ENCODE measurements at places on chromosomes 16 and 17. TPM values are rescaled to one million over a fixed set of nuclear protein-coding genes. Genes with fewer than 3 reads are reported as not detected.

DNA sequence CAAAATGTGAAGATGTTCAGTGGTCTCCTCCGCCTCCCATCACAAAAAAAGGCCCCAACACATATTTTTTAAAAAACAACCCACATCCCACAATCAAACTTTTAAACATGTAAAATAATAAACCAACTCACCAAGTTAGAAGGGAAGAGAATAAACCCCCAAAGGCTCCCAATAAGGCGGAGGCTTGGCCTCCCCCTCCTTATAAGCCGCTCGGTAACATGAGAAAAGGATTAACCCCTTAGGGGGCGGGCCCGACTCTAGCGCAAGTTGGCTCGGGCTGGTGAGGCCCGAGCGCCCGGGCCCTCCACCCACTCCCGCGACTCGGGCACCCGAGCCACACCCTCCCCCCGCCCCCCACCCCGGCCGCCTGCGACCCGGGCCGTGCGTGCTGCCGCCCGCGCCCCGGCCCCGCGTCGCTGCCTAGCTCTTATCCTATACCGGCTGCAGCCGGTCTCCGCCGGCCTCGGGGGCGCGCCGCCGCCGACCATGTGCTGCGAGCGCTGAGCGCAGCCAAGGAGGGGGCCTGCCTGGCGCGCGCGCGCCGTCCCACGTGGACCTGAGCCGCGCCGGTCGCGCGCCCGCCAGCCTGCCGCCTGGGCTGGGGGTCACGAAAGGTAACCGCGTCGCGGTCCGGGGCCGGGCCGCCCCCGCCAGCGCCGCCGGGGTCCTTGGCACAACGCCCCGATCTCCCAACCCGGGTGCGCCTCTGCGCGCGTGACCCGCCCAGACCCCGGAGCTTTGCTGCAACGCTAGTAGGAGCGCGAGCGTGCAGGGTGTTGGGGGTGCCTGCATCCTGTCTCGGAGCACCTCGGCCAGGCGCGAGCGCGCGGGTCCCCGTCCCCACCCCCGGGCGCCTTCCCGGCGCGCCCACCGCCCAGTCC, at the start of the genes ARSG and SLC16A6:
ARSG (plus strand) TSS at position 541 of the 881 bp plus-strand sequence. CDS start 15,999 bp downstream, outside the sequence.
SLC16A6 (minus strand) TSS at position 173 of the 881 bp plus-strand sequence. CDS start 12,807 bp downstream, outside the sequence.
- peak; percentile 96 for DNase-seq

DNA sequence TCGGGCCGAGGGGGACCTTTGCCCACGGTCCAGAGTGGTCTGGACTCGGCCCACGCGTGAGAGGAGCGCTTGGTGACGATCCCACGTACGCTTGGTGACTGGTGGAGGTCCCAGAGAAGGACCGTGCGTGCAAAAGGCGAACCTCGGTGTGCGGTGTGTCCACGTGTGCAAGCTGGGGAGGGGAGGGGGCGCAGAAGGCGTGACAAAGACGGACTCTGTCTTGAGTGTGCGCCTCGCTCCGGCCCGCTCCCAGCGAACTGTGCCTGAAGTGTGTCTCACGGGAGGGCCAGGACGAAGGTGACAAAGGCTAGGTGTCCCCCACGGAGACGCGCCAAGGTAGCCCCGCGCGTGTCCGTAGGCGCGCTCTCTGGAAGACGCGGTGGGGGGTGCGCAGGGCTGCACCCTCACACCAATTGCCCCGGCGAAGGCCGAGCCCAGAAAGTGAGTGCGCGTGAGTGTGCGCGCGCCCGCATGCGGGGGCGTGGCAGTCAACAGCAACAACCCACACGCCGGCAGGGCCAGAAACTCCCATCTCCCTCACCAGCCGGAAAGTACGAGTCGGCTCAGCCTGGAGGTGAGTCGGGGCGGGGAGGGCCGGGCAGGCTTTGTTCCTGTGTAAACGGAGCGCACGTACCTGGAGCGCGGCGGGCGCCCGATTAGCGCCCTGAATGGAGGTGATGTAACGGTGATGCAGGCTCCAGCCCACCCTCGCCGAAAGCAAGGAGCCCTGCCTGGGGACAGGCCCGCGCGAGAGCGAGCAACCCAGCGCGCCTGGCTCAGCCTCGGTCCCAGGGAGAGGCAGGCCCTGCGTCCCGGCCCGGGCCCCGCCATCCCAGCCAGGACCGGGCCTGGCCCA, at the start of gene GPRC5C:
GPRC5C (plus strand) TSS at position 521 of the 856 bp plus-strand sequence. CDS start 7,689 bp downstream, outside the sequence.
- no peak for DNase-seq

DNA sequence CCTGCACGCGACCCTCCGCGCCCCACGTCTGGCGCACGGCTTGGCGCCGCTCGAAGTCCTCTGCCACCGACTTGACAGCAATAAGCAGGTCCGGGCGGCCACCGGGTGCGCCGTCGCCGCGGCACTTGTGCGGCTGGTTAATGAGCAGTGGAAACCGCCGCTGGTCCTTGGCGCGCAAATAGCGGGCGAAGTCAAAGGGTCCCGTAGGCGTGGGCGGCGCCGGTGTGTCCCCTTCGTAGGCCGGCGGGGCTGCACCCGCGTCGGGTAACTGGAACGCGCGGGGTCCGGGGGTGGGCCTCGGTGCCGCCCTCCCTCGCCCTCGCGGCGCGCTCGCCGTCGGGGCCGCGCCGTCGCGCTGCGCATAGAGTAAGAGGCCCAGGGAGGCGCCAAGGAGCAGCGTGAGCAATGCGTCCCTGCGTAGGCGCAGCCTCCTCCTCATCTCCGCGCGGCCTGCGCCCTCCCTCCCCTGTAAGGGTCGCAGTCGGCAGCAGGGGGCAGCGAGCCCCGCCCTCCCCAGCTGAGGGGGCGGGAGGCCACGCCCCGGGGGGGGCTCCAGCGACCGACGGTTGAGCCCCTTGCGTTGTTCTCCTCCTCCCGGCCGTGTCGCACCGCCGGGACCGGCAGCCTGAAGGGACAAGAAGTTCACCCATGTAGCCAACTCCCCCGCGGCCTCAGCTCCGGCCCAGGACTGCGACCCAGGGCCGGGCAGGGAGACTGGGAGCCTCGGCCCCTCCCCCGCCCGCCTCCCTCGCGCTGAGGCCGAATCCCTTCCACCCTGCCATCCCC, 558 bp downstream of the B3GNT9 start:
- DNase-seq: no peak

DNA sequence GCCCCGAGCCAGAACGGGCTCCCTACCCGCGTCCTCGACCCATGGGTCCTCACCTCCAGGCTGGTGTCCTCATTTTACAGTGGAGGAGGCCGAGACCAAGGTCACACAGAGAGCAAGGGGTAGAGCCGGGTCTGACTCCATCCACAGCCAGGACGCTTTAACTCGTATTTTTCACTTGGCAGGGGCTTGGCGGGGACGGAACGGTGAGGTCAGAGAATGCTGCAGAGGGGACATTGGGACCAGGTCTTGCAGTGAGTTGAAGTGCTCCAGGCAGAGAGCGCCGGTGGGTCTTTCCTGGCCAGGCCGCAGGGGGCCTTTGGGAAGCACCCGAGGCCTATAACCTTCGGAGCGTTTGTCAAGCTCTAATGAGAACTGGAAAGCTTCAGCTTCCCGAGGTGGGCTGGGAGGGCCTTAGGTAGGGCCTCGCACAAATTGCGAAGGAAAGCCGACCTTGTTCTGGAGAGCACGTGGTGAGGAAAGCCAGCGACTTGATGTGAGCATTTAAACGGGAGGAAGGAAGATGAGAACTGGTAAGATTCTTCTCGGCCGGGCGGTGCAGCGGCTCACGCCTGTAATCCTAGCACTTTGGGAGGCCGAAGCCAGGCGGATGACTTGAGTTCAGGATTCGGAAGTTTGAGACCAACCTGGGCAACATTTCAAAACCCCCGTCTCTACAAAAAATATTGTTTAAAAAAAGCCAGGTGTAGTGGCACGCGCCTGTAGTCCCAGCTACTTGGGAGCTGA, 908 bp upstream of the CLUH start:
- peak; percentile 30 for DNase-seq

DNA sequence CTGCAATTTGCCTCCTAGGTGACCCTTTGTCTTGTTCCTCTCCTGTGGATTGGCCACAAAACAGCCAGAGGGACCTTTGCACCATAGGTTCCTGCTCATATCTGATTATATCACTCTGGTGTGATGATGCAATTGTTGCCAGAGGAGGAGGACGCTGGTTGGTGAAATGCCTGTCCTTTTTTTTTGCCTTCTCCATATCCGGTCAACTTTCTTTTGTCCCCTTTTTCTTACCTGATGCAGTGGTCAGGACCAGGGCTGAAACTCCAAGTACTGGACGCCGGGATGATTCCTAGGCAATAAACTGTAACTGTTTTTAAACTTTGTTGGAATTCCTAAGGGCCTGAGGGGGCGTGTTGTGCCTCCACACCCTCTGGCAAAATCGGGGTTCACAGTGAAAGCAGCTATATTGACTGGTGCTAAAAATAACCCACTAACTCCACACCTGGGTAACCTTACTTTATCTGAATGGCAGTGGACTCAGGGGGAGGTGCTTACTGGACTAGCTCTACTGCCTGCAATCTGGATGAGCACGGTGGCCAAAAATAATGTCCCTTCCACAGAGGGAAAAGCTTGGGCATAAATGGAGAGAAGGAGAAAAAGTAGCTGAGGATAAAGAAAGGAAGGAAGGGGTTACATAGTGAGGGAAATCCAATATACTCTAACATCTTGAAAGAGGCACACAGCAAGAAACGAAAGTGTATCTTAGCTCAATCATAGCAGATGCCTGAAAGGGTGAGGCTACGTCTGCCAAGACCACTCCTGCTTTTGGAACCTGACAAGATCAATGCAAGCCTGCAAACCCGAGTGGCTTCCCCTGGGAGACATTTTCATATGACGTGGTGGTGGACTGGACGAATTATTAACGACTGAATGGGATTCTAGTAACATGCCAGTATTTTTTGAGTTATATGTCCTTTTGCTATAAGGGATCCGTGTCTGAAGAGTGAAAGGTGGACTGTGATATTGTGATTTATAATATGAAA, 28.4 kb upstream of the ZNF423 start:
- no peak for DNase-seq

GRCh38 chr17:80575057-80575875, 30.6 kb downstream of the RPTOR start:
- peak; percentile 97 for DNase-seq

- DNase-seq: no peak
These were observed 21.2 kb downstream of the DRC3 start for GRCh38 chr17:17993852-17994251.

DNA sequence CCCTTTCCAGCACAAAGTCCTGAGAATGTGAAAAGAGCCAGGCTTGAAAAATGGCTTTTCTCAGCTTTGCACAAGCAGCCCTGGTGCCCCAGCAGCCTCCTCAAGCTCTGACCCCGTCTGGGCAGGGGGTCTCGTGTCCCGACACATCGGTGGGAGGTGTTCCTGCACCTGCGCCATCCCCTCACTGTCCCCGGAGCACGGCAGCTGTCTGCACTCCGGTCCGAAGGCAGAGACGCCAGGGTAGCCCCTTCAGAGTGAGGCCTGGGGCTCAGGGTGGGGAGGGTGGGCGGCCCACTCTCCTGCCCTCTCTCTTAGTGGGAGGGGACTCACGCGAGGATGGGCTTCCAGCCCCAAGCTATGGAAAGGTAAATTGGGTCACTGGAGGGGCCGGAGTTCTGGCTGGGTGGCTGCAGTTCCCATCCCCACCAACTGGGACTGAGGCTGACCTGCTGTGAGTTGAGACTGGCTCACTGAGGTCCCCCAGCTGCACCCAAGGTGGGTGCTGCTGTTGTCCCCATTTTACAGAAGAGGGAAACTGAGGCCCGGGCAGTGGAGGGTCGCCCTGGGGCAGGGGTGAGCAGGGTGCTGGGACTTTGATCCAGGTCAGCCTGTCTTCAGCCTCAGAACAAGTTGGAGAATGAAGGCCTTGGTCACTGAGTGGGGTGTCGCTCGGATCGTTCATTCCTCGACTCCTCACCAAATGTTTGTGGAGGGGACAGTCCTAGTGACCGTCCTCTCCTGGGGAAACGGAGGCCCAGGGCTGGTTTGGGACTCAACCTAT, 2.3 kb upstream of the BAIAP3 start:
- DNase-seq: peak; percentile 37

DNA sequence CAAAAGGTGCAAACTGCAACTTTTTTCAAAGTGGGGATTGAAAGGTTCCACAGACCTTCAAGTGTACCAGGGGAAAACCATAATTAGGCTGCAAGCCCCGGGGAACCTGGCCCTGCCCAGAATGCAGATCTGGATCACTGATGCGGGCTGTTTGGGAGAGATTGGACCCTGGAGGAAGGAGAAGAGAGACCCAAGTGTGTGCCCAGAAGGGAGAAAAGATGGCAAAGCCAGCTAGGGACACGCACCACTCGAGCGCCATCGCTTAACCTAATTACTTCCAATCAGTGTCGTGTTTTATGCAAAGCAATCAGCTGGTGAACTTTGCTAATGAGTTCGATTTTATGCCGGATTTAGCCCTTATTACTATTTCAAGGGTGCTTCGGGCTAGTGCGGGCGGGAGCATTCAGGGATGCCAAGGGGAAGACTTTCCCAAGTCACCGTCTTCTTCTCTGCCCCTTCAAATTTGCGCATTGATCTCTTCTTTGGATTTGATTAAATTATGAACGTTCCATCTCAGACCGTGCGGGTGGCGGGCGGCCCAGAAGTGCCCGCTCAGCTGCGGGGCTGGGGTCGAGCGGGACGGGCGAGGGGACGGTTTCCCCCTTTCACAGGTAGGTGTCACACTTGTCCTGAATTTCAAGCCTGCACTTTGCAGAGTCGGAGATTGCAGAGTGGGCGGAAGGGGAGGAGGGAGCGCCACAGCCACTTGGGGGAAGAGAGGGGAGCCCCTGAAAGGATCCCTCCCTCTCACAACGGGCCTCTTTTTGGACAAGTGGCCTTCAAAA, 4.0 kb downstream of the IRX5 start:
- no peak for DNase-seq

DNA sequence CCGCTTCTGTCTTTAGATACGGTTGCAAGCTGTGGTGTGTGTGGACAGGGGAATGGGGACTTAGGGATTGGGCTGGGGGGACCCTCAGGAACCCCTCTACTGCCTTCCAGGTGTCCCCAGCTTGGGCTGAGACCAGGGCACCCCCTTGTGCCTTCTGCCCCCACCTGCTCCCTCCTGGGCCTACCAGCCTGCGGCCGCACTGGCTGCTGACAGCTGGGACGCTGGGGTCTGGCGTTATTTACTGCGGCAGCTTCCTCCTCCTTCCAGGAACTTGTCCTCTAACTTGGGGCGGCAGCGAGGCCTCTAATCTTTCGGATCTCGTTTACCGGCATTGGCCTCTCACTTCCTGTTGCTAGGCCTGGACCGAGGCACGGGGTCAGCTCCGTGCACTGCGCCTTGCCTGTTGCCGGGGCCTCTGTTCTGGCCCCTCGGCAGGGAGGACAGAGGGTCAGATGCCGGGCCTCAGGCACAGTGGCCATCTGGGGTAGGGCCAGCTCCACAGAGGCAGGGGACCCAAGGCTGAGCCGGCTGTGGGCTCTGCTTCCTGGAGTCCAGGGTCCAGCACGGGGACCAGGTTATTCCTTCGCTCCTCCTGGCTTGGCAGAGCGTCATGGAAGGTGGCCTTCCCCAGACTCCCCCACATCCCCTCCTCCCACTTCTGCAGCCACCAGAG, 31.8 kb downstream of the TMEM235 start:
- no peak for DNase-seq

- no peak for DNase-seq
These were observed 38.7 kb upstream of the MRPS23 start for GRCh38 chr17:57888311-57889216.

The SULT1A4 gene
- total RNA-seq: 3.7 TPM

The MYL4 gene
- total RNA-seq: 0.67 TPM

The SGSH gene
- 38.4 TPM for total RNA-seq

The BCL6B gene
- total RNA-seq: not detected

The GPRC5C gene
- 1.1 TPM for total RNA-seq

The ASIC2 gene
- not detected for total RNA-seq

The CASKIN2 gene
- 0.24 TPM for total RNA-seq
